ENCODE measurements at places on chromosomes 11 and 22.
A peak's percentile ranks its signal among the peaks of the same experiment; 100 is the strongest.

- DNase-seq = no peak
These were observed 33.1 kb upstream of the MRGPRX1 start for GRCh38 chr11:18972336-18972735.

- no peak for DNase-seq
These were observed 621 bp downstream of the HMOX1 start for GRCh38 chr22:35381424-35382009.

DNA sequence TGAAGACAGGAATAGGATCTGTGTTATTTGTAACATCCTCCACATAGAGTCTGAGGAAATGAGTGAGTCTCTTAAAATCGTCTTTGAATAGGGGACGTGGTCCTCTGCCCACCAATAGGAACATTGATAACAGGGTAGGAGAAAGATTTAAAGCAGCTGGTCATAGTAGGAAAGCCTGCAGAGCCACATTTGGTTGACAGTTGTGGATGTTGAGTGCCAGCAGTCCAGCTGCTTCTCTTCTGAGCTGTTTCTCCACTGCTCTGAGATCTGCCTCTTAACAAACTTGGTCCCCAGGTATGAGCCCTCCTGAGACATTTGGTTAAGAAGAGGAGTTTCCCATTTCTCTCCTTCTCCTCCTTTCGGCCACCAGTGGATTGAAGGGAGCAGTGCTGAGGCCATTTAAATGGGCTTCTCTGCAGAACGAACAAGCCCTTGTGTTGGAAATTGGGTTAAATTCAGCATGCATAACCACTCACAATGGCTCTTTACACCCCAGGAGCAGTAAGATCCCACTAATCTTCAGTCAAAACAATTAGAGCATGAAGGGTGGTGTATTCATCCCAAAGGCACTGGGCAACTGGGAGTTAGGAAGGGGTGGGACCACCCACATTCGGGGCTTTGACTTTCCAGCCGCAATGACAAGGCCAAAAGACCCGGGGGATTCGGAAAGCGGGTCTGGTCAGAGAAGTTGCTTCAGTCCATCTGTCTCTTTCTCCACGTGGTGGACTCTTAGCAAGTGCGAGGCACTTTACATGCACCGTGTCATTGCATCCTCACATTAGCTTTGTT is 32.3 kb downstream of the MIAT start:
- no peak for DNase-seq

- no peak for DNase-seq
These were observed 32.6 kb downstream of the CTTN start for GRCh38 chr11:70430671-70431574.

DNA sequence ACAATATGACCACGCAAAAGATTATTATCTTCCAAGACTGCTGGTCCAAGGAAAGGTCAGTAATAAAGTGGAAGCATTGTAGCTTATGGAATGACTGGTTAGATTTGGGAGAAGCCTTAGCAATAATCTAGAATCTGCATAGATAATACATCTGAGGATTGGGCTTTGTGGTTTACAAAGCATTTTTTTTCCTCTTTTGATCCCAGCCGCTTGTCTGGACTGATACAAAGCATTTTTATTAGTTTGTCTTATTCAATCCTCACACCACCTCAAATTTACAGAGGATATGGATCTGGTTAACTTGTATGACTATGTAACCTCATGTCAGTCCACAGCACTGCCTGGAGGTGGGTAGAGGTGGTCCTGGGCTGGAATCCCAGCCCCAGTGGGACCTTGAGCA is 990 bp upstream of the THRSP start:
- peak; percentile 53 for DNase-seq

DNA sequence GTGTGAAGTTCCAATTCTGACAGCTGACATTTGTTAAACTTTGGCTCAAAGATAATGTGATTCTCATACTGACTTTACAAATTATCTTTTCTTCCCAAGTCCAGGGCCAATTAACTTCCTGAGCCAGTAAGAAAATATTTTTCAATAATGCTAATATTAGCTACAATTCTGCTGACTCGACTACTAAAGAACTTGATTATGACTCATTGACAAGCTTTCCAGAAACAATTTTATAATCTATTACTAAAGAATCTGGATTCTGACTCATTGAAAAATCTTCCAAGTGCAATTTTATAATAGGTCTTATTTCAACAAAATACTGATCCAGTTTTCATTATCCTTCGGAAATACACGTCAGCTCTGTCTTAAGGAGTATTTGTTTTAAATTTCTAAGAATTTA is 12.9 kb upstream of the XKR3 start:
- no peak for DNase-seq

DNA sequence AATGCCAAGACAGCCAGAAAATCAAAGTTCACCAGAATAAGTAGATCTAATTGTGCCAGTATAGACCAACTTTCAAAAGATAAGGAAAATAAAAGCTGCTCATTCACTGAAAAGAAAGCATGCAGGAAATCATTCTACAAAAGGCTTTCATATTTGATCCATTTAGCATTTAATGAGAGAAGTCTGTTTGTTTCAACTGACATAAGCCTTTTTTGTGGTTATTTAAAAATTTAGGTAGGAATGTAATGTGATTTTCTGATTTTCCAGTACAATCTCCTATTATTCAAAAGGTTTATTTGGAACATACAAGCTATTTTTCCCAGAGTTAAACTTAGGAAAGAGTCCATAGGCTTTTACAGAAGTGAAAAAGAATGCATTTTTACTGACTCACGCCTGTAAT is 92.7 kb downstream of the SBF2 start:
- no peak for DNase-seq

- DNase-seq = no peak
These were observed 9.1 kb downstream of the BACE1-AS start for GRCh38 chr11:117300283-117300663.
